Body of pancreas (tissue), 4 donors: ENCODE measurements at places on chromosomes 2 and 18. TPM values are rescaled to one million over a fixed set of nuclear protein-coding genes. Genes with fewer than 3 reads are reported as not detected.

The EGR4 gene
- total RNA-seq = not detected

The KIF3C gene
- total RNA-seq = 0.99 TPM

The DLX1 gene
- total RNA-seq = not detected

The MTERF4 gene
- 17.1 TPM for total RNA-seq

The HOXD13 gene
- not detected for total RNA-seq

The CSRNP3 gene
- total RNA-seq = 5.9 TPM

The ZNF236 gene
- total RNA-seq = 9.6 TPM

The FIGN gene
- total RNA-seq = 3.4 TPM

The SFT2D3 gene
- total RNA-seq = 11.9 TPM

The TEX44 gene
- not detected for total RNA-seq

The FBXO15 gene
- 1.0 TPM for total RNA-seq

The KCNS3 gene
- 20.8 TPM for total RNA-seq

The NXPH2 gene
- not detected for total RNA-seq

The HJURP gene
- 3.6 TPM for total RNA-seq

The CD8B2 gene
- total RNA-seq = not detected

The RAD51AP2 gene
- total RNA-seq = not detected

The ZNF892 gene
- 4.2 TPM for total RNA-seq

The GDF7 gene
- total RNA-seq = 7.3 TPM

The IL18R1 gene
- 3.1 TPM for total RNA-seq

The CCDC68 gene
- 13.0 TPM for total RNA-seq

The ASB18 gene
- total RNA-seq = not detected

The COLEC11 gene
- total RNA-seq = 11.5 TPM

The RPE gene
- 37.9 TPM for total RNA-seq

The MLPH gene
- 30.3 TPM for total RNA-seq

The TXNDC2 gene
- total RNA-seq = not detected

The KLHL41 gene
- total RNA-seq = 1.3 TPM

The CD28 gene
- total RNA-seq = not detected

The MTCL1 gene
- 27.7 TPM for total RNA-seq

The MATN3 gene
- not detected for total RNA-seq

The TYMS gene
- 1.8 TPM for total RNA-seq

The CLHC1 gene
- 19.7 TPM for total RNA-seq

The GCG gene
- total RNA-seq = 464 TPM
